ENCODE measurements at places on chromosomes 13 and 19. TPM values are rescaled to one million over a fixed set of nuclear protein-coding genes. Genes with fewer than 3 reads are reported as not detected.

Gene MEDAG
- total RNA-seq: 0.33 TPM

Gene NEK3
- total RNA-seq: 7.3 TPM

Gene NAPSA
- 0.75 TPM for total RNA-seq

Gene SHISA7
- 0.05 TPM for total RNA-seq

Gene CASP14
- 3.7 TPM for total RNA-seq

Gene ZNF112
- 6.5 TPM for total RNA-seq

Gene SLC17A7
- 0.16 TPM for total RNA-seq

Gene NACC1
- total RNA-seq: 76.2 TPM

Gene SACS
- 45.5 TPM for total RNA-seq

Gene GRK1
- not detected for total RNA-seq

Gene MEGF8
- total RNA-seq: 29.3 TPM

Gene CLDN10
- not detected for total RNA-seq

Gene SUGP2
- 55.4 TPM for total RNA-seq

Gene KIR3DL2
- total RNA-seq: not detected

Gene WTIP
- 22.7 TPM for total RNA-seq

Data from mammary epithelial cell (primary cell).